ENCODE measurements at places on chromosomes 11 and 22.

GRCh38 chr11:87726506-87726905, 448.7 kb downstream of the RAB38 start:
- peak; percentile 14 for DNase-seq

DNA sequence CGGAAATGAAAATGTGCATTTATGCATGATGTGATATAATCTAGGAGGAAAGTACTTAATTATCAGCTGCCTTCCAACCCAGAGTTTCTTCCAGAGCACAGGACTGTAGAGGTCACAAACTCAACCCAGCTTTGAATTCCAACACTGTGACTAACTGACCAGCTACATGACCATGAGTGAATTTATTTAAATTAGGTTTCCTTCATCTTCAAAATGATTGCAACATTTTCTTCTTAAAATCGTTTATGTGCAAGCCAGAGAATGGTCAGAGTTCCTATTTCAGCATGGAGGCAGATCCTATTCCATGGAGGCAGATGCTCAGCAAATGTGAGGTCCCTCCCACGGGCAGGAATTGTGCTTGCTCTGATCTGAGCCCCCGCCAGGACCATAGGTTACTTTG, 42.4 kb downstream of the OSBP start:
- peak; percentile 64 for DNase-seq

- DNase-seq = no peak
Observed at GRCh38 chr11:130582981-130583380, 134.5 kb downstream of the ADAMTS15 start.

- DNase-seq = no peak
Observed at GRCh38 chr22:37774728-37775127, 33.0 kb upstream of the GCAT start.

- no peak for DNase-seq
Observed at GRCh38 chr22:49788504-49788903, 39.2 kb downstream of the BRD1 start.

GRCh38 chr11:125950696-125951651, 5.1 kb downstream of the VSIG10L2 start:
- DNase-seq = peak; percentile 11

DNA sequence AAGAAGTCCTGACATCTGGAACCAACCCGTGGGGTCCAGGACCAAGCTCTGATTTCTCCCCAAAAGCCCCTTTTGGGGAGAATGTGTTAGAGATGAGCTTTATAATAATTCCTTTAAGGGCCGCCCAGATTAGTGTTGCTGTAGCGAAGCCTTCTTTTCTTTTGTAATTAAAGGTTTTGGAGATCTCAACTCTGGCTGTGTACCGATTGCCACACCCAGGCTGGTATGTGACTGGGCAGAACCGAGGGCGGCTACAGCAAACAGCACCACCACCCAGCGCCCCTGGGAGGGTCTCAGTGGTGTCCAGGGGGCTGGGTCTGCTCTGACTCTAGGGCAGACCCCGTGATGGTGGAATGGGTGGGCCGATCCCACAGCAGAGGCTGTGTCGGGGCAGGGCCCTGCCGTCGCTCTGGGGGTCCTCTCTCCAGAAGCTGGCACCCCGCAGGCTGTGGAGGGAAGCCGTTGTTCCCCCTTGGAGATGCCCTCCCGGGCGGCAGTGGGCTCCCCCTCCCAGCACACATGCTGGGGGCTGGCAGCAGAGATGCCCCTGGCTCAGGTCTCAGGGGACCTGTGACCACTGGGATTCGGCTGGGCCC, 31.0 kb downstream of the TPCN2 start:
- no peak for DNase-seq

GRCh38 chr11:96324912-96325311, 18.1 kb downstream of the MAML2 start:
- peak; percentile 93 for DNase-seq

DNA sequence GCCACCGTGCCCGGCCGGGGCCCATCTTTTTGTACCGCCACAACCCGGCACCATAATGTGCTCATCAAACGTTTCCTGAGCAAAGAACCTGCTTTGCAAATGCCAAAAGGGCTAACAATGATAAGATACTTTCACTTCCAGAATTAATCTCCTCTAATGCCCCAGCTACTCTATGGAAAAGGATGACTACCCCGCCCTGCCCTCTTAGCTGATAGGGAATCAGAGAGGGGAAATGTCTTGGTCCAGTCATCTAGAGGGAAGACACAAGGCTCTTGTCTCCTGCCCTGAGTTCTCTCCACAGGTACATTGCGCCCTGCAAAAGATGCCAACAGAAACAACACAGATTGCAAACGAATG, 586 bp downstream of the TTLL1 start:
- DNase-seq = no peak

DNA sequence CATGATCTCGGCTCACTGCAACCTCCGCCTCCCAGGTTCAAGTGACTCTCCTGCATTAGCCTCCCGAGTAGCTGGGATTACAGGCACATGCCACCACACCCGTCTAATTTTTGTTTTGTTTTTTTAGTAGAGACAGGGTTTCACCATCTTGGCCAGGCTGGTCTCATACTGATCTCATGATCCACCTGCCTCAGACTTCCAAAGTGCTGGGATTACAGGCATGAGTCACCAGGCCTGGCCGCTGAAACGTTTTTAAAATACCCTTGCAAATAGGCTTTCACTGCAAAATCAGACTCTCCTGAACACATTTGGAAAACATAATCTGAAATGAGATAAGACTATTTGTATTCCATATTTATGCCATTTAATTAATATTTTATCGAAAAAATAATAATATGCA, 826.1 kb upstream of the CNTN5 start:
- DNase-seq = no peak

- DNase-seq = no peak
Observed at GRCh38 chr11:9138133-9138453, 46.7 kb upstream of the SCUBE2 start.

DNA sequence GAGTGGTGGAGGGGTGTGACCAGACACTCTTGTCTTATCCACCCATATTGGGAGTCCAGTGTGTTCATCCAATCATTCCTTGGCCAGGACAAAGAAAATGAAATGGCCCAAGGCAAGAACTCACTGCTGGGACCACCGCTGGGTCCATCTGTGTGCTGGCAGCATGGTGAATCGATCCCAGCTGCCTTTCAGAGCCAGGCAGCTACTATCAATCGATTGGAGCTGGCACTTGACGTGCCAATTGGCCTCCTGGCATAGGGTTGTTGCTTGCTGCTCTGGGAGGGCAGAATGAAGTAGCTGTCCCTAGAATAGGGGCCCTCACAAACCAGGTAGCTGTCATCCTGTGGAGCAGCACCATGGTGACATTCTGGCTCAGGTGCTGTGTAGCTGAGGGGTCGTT, 1.4 kb upstream of the ARVCF start:
- no peak for DNase-seq

GRCh38 chr11:65903068-65903481, 2.9 kb upstream of the FOSL1 start:
- peak; percentile 96 for DNase-seq

- peak; percentile 42 for DNase-seq
Observed at GRCh38 chr11:123653827-123654565, 428 bp downstream of the SCN3B start.

DNA sequence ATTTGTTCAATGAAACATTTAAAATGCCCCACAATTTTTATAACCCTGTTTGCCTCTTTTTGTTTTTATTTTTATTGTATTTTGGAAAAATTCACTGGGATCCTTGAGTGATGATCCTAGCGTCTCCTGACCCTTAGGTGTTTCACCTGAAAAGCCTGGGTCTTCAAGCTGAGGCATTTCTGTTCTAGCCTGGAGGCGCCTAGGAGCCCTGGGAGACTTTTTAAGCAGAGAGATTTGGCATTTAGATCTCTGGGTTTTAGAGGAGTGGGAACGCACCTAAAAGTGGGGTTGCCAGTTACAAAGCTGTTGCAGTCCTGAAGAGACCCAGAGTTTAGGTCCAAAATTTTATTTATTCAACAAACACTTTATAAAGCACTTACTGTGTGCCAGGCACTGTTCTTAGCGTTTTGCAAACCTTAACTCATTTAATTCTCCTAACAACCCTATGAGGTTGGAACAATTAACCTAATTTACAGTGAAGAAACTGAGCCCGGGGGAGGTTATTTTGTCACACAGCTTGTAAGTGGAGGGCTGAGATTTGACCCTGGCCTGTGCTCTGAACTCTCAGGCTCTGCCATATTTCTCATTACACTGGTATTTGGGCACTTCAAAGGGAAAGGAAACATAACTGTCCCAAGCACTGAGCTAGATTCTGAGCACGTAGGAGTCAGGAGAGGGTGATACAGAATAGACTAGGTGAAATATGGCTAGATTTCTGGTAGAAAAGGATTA, 834 bp upstream of the FADS1 start:
- DNase-seq = no peak

GRCh38 chr22:43820651-43821305, 8.7 kb upstream of the EFCAB6 start:
- DNase-seq = no peak

DNA sequence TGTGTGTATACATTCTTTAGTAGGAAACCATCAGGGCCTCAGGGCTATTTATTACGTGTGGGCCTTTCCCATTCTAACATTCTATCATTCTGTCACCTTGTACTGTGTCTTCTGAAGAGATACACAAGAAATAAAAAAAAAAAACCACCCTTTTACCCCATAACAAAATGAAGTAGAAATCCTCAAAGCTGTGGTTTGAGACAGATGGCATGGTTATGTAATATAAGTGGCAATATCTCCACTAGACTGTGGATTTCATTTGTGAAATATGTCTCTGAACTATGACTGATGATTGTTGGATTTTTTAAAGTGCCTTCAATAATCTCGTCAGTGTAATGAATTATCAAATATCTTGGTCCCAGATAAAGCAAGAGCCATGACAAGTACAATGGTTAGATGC, 150.0 kb upstream of the BLID start:
- no peak for DNase-seq

- peak; percentile 65 for DNase-seq
Observed at GRCh38 chr11:105673089-105673488, 63.2 kb downstream of the GRIA4 start.

GRCh38 chr11:35343033-35343598, 76.2 kb downstream of the SLC1A2 start:
- no peak for DNase-seq

- no peak for DNase-seq
Observed at GRCh38 chr11:76496174-76496573, 51.4 kb downstream of the EMSY start.

- DNase-seq = peak; percentile 34
Observed at GRCh38 chr11:112610996-112611750, 350.0 kb upstream of the NCAM1 start.

GRCh38 chr11:67230406-67230805, 35.9 kb upstream of the GRK2 start:
- no peak for DNase-seq

GRCh38 chr11:102966011-102966410, 10.5 kb upstream of the MMP13 start:
- no peak for DNase-seq

DNA sequence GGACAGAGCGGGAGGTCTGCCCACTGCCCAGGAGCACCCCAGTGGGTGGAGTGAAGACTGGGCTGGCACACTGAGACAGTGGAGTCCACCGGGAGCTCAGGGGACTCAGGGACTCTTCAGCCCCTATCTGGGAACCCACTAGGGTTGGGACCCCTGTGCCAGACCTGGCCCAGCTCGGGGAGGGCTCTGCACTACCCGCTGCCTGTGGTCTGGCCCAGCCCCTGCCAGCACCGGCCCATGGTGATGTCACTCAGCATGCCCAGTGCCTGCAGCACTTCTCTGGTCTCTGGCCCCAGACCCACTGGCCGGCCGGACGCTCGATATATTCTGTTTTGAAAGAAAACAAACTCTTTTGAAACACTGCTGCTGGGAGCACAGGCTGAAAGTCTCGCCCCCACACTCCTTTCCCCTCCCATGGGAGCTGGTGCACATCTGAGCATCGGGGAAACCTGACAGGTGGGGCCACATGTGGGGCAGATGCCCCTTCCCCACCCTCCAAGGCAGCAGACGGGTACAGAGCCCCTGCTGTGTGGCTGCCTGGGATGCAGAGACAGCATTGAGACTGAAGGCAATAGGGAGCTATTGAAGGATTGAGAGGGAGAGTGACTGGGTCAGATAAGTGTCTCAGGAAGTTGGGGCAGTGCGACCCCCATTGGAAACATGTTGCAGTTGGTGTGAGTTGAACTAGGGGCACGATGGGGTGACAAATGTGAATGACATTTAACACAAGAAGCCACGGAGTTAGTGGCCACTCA, 62.9 kb downstream of the MYEOV start:
- DNase-seq = no peak

GRCh38 chr11:23021287-23021863, 161.1 kb upstream of the CCDC179 start:
- DNase-seq = peak; percentile 47

- peak; percentile 89 for DNase-seq
Observed at GRCh38 chr11:65454696-65455456, 32.3 kb downstream of the NEAT1 start.

DNA sequence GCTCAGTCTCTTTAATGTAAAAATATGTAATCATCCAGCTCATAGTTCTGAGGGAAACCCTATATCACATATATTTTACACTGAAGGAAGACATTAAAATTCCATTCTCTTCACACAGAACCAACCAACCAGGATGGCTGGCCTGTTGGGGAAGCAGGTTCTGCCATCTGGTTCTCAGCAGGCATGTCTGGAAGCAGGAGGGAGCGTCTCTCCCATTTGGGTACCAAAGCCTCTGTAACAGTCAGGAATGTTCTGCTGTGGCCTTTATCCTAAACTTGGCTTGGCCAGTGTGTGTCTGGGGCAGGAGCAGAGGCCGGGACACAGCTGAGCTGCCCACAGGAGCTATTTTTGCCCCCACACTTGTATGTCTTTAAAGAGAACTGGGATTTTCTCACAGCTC, 29.2 kb downstream of the SGSM3 start:
- DNase-seq = peak; percentile 55

Data from fibroblast of skin of right biceps (primary cell).